ENCODE measurements at places on chromosomes 2 and 18. TPM values are rescaled to one million over a fixed set of nuclear protein-coding genes. Genes with fewer than 3 reads are reported as not detected.
A peak's percentile ranks its signal among the peaks of the same experiment; 100 is the strongest.

Gene TUBB8B
- total RNA-seq = not detected

Gene VSNL1
- not detected for total RNA-seq

Gene CNGA3
- total RNA-seq = not detected

Gene C2orf80
- not detected for total RNA-seq

Gene FAM237A
- total RNA-seq = not detected

Gene DSG1
- not detected for total RNA-seq

Gene KLHL30
- total RNA-seq = not detected

Gene BOLL
- not detected for total RNA-seq

Gene C2orf92
- not detected for total RNA-seq

Gene ITGB6
- 3.2 TPM for total RNA-seq

Gene EPB41L5
- total RNA-seq = 28.6 TPM

GRCh38 chr2:8631465-8632005 is 50.3 kb upstream of the ID2 start:
- no peak for DNase-seq
- H3K4me3 ChIP-seq = no peak overlapping the region
- no peak overlapping the region for H3K27ac ChIP-seq
- H3K4me1 ChIP-seq = peaks cover 28% of the 10 kb centered on the region
- H3K36me3 ChIP-seq = no peaks in the 10 kb centered on the region

DNA sequence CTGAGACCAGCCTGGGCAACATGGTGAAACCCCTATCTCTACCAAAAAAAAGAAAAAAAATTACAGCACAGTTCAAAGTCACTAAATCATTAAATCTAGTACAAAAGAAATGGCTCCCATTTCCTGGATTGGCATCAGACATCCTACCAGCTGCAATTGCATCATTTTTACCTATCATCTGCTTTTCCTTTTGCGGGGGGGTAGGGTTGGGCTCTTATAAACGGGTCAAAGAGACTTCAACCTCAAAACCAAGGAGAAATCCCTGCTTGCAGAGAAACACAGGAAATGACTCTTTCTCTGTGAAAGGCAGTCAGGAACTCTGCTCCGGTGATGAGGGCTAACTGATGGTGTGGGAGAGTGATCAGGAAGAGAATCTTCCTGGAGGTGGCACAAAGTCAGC is 45.3 kb upstream of the RFX8 start:
- H3K27me3 ChIP-seq = no peaks in the 10 kb centered on the region
- H3K36me3 ChIP-seq = no peaks in the 10 kb centered on the region
- no peak for DNase-seq
- H3K4me1 ChIP-seq = peaks cover 38% of the 10 kb centered on the region
- H3K4me3 ChIP-seq = no peak overlapping the region

DNA sequence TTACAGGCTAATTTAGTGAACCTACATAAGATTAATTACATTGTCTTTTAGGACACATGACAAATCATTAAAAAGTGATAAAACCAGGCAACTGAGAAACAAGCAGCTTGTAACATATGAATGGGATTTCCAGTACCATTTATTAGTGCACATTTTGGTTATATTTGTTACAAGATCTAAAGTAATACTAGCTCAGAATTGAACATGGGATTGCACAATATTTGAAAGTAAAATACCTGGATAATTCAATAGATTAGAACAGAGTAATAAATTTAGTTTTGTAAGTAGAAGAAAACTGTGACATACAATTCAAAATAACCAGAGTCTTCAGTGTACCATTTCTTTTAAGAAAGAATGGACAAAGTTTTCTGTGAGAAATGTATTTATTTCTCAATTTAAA is 1400.7 kb upstream of the ACVR2A start:
- DNase-seq = no peak
- no peak overlapping the region for H3K4me3 ChIP-seq
- H3K4me1 ChIP-seq = no peaks in the 10 kb centered on the region
- no peak overlapping the region for H3K27ac ChIP-seq

- H3K27ac ChIP-seq = no peak overlapping the region
- H3K4me3 ChIP-seq = no peak overlapping the region
- H3K36me3 ChIP-seq = no peaks in the 10 kb centered on the region
- no peak for DNase-seq
- H3K4me1 ChIP-seq = peaks cover 15% of the 10 kb centered on the region
- no peaks in the 10 kb centered on the region for H3K27me3 ChIP-seq
These were observed 120.2 kb upstream of the ZNF516 start for GRCh38 chr18:76615065-76615733.

- peaks cover 20% of the 10 kb centered on the region for H3K4me1 ChIP-seq
- H3K4me3 ChIP-seq = peak overlapping the region; percentile 57
- H3K27ac ChIP-seq = no peak overlapping the region
- DNase-seq = no peak
These were observed 18.1 kb upstream of the E2F6 start for GRCh38 chr2:11483806-11484617.

DNA sequence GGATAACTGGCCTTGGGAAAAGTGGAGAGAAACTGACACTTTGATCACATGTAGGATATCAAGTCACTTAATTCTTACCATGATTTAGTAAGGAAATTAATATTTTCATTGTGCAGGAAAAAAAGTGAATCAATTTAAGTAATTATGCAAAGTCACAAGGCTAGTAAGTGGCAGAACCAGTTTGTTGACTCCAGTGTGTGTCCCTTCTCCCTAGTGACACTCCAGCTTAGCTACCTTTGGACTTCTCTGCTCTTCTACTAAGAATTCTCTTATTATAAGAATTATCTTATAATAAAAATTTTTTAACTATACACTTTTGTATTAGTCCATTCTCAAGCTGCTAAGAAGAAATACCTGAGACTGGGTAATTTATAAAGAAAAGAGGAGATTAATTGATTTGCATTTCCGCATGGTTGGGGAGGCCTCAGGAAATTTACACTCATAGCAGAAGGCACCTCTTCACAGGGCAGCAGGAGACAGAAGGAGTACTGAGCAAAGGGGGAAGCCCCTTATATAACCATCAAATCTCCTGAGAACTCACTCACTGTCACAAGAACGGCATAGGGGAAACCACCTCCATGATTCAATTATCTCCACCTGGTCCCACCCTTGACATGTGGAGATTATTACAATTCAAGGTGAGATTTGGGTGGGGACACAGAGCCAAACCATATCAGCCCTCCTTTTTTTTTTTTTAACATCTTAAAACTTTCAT is 13.6 kb downstream of the COL4A4 start:
- H3K27ac ChIP-seq = no peak overlapping the region
- DNase-seq = no peak
- H3K4me3 ChIP-seq = no peak overlapping the region

DNA sequence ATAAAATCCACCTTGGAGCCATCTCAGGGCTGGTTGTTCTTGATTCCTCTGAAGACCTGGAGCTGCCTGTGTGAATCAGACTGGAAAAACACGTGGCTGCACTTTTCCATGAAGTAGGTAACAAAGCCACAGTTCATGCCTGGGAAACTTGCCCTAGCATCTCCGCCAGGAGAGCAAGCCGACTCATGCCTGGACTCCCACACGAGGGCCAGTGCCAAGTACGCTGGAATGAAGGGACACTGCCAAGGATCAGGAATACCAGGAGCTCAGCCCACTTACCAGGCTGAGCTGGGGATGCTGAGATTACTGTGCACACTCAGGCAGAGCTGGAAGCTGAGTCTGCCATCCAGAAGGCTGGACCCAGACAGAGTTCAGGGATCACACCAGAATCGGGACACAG is 10.9 kb upstream of the FHL2 start:
- no peak overlapping the region for H3K4me3 ChIP-seq
- H3K27me3 ChIP-seq = no peaks in the 10 kb centered on the region
- DNase-seq = peak; percentile 83
- peak overlapping the region; percentile 52 for H3K27ac ChIP-seq
- H3K4me1 ChIP-seq = peaks cover 9% of the 10 kb centered on the region

DNA sequence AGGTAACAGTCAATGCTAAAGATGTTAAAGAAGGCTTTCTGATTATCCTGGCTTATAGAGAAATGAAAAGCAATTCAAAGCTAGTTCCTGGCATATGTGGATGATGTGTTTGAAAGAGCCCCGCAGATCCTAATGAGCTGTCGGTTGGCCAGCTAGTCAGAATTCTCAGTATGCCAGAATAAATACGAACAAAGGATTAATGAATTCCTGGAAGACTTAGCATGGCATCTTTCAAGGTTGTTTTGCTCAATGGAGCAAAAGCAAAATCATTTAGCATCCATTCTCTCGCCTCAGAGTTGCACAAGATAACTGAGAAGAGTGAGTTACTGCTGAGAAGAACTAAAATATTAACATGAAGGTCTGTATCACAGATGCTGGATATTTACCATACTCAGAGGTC is 307.6 kb downstream of the RIT2 start:
- H3K27ac ChIP-seq = no peak overlapping the region
- H3K4me3 ChIP-seq = no peak overlapping the region
- H3K4me1 ChIP-seq = no peaks in the 10 kb centered on the region
- DNase-seq = no peak

DNA sequence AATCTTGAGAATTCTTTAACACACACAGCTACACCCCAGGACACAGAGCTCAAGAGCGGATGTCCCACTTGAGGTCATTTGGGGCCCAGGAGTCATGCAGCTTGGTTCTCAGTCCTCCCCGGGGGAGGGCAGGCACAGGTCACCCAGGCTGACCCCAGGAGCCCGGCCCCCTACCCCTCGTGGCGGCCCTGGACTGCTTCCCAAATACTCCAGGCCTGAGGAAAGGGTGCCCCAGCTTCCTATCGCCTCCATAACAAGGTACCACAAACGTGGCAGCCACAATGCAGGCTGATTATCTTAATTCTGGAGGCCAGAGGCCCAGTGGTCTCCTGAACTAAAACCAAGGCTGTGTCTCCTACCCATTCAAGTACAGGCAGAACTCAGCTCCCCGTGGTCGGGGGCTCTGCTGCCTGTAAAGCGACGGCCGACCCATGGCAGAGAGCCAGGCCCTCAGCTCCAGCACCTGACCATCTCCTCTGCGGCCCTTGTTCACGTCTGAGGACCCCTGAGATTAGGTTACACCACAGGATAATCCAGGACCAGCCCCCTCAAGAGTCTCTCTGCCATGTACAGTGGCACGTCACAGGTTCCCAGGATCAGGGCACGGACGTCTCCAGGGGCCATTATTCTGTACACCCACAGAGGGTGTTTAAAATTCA is 10.5 kb downstream of the SLC66A2 start:
- H3K27me3 ChIP-seq = no peaks in the 10 kb centered on the region
- H3K36me3 ChIP-seq = peaks cover 75% of the 10 kb centered on the region
- peak; percentile 23 for DNase-seq
- H3K4me1 ChIP-seq = peaks cover 43% of the 10 kb centered on the region
- H3K4me3 ChIP-seq = no peak overlapping the region
- H3K27ac ChIP-seq = no peak overlapping the region

- H3K27me3 ChIP-seq = no peaks in the 10 kb centered on the region
- no peaks in the 10 kb centered on the region for H3K36me3 ChIP-seq
- H3K4me1 ChIP-seq = no peaks in the 10 kb centered on the region
- DNase-seq = no peak
- H3K27ac ChIP-seq = no peak overlapping the region
These were observed 96.6 kb upstream of the NRP2 start for GRCh38 chr2:205585449-205586383.

GRCh38 chr2:157061799-157062198 is 195.7 kb upstream of the GALNT5 start:
- H3K27me3 ChIP-seq = no peaks in the 10 kb centered on the region
- no peak for DNase-seq
- no peak overlapping the region for H3K27ac ChIP-seq
- H3K4me3 ChIP-seq = no peak overlapping the region
- no peaks in the 10 kb centered on the region for H3K36me3 ChIP-seq
- H3K4me1 ChIP-seq = no peaks in the 10 kb centered on the region

Measured in stomach (tissue), 19 donors.